ENCODE measurements at places on chromosomes 12 and 14.

GRCh38 chr12:44031472-44032185 lies 195.7 kb downstream of the TMEM117 start:
- DNase-seq, result no peak

DNA sequence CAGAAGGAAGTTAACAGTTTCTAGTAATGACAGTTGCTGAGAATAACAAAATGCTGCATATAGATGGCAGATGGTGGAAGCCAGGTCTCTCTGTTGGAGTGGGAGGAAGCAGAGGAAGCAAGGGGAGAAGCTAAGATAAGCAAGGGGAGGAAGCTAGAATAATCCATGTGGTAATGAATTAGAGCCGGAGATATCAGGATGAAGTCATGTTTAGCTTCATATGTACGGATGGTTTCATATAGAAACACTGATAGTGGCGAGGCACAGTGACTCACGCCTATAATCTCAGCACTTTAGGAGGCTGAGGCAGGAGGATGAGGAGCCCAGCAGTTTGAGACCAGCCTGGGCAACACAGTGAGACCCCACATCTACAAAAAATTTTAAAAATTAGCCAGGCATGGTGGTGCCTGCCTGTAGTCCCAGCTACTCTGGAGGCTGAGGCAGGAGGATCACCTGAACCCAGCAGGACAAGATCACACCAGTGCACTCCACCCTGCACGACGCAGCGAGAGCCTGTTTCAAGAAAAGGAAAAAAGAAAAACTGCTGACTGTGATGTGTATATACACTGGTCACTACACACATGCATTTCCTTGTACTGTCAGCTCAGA lies 49.2 kb downstream of the ANAPC7 start:
- DNase-seq, result no peak

GRCh38 chr14:33376510-33376909 lies 437.8 kb downstream of the NPAS3 start:
- DNase-seq, result no peak

DNA sequence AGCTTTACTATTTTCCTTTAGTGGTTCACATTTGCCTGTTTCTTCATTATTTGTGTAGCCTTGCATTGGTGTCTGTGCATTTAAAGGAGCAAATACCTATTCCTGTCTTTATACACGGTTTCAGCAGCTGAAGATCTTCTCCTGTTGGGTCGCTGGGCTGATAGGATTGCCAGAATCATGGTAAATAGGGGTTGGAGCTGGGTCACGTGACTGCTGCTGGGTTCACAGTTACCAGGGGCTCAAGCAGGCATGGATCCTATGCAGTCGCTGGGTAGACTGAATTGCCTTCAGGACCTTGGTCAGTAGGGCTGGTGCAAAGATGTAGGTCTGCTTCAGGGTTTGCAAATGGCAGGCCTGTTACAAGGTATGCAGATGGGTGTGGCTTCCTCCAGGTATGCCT lies 398.4 kb downstream of the RPS29 start:
- no peak for DNase-seq

- DNase-seq, result no peak
Observed at GRCh38 chr14:64684091-64684490, 20.1 kb upstream of the PLEKHG3 start.

Data from effector CD4-positive, alpha-beta T cell (primary cell).